ENCODE measurements at places on chromosomes 11 and 22. TPM values are rescaled to one million over a fixed set of nuclear protein-coding genes. Genes with fewer than 3 reads are reported as not detected.

Gene OR51E2
- not detected for polyA plus RNA-seq

GRCh38 chr22:44133161-44133560 is 47.6 kb upstream of the PARVG start:
- no peak for DNase-seq

- no peak for DNase-seq
Observed at GRCh38 chr22:19657252-19658056, 56.8 kb upstream of the SEPTIN5 start.

- no peak for DNase-seq
Observed at GRCh38 chr22:27224485-27225374, 567.3 kb downstream of the MIAT start.

Data from CD8-positive, alpha-beta memory T cell (primary cell).